Cortex of kidney (tissue), 1 donor: ENCODE measurements at places on chromosomes 5 and 9.

DNA sequence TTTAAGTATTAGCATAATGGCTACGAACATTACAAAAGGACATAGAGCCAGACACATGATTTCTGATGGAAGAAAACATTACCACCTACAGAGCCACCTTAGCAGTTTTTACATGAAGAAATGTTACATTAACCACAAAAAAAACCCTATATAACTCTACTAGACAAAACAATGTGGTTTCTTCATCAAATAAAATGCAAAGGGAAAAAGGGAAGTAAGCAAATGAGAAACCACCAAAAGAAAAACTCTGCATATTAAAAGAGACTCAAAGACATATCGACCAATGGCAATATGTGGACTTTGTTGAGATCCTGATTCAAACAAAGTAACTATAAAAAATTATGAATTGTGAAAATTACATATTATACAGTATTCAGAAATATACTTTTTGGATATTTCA is 132.7 kb downstream of the TSSK1B start:
- no peak for DNase-seq

GRCh38 chr5:485946-486491 is 38.2 kb downstream of the SLC9A3 start:
- DNase-seq: no peak

DNA sequence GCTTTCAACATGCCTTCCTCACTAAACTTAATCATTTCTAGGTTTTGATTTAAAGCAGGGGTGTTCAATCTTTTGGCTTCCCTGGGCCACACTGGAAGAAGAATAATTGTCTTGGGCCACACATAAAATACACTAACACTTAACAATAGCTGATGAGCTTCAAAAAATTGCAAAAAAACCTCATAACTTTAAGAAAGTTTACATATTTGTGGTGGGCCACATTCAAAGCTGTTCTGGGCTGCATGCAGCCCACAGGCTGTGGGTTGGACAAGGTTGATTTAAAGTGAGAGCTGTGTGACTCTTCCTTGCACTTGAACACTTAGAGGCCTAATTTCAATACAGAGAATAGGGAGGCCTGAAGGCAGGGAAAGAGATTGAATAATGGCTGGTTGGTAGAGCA is 598.3 kb downstream of the EFNA5 start:
- DNase-seq: no peak

GRCh38 chr9:91258451-91258850 is 103.3 kb downstream of the AUH start:
- no peak for DNase-seq

- DNase-seq: no peak
These were observed 101.6 kb upstream of the SSBP2 start for GRCh38 chr5:81852291-81853029.

GRCh38 chr5:58135571-58136335 is 324.1 kb downstream of the PLK2 start:
- no peak for DNase-seq

- DNase-seq: no peak
These were observed 9.0 kb downstream of the MOCS2 start for GRCh38 chr5:53100606-53101005.

DNA sequence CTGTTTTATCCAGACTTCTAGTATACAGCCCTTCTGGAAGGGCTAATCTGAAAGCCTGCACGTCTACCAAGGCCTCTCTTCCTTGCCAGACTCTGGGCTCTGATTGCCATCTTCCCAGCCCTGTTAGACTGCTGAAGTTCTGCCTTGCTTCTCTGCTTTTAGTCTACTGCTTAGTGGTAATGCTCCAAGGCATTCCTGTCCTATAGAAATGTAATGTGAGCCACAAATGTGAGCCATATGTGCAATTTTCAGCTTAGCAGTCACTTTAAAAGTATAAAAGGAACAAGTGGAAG is 32.1 kb downstream of the WNK2 start:
- no peak for DNase-seq

DNA sequence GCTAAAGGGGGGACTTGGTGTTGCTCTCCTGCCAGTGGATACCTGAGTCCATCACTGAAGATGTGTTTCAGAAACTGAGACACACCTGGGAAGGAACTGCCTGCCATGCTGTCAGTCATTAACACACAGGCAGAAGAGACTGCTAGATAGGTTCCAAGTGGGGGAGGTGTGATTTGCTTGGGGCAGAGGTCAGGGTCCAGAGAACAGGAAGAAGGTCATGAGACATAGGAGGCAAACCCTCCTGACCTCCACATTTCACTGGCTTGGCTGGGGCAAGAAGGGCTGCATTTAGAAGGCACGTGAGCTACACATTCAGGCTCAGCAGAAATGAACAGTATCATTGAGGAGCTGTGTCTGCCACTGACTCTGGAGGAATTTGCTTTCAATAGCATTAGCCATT is 215.8 kb downstream of the HSPA4 start:
- DNase-seq: no peak

- DNase-seq: no peak
These were observed 29.4 kb upstream of the GDNF start for GRCh38 chr5:37869216-37869615.

DNA sequence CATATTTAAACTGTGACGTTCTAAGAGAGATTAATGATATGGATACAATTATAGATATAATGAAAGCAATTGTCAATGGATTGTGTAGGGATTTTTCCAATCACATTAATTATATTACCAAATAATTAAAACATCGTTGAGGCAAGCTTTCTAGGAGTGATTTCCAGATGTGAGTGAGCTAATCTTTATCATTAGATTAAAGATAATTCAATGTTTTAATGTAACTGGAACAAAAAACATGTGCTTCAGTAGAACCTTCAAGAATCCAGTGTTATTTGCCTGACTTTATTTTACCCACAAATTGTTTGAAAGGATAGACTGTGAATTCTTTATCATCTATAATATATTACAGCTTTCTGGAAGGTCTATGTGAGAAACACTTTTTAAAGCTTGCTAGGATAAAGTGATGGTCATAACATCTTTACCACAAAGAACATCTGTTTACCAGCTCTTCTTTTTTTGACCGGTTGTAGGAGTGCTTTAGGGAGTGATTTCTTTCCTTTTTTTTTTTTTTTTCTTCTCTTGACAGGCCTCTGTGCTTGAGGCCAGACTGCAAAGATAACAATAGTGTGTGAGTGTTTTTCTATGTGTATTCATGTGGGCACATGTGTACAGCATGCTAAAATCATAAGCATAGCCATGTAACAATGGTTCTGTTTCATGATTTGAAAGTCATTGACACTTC is 35.0 kb downstream of the SNCAIP start:
- no peak for DNase-seq
